Stimulated activated CD4-positive, alpha-beta T cell treated with anti-CD3 and anti-CD28 coated beads, TNF-alpha, amount 100 ng/mL, for 24 hours (primary cell): ENCODE measurements at places on chromosomes 2 and 18.
A peak's percentile ranks its signal among the peaks of the same experiment; 100 is the strongest.

DNA sequence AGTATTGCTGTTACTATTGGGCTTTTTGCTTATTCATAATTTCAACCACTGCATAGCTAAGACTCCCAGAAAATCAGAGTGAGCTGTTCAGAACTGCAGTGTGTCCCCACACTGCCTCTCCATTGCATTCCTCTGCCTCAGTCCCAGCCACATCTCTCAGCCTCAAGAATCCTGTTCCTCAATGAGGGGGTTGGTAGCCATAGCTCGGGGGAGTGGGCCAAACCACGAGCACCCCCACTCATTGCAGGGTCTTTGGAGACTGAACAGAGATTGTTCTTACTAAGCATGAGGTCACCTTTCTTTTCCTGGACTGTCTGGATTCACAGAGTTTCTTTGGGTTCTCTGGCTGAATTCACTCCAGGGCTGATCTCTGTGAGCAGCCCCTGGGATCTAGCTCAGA lies 161.1 kb downstream of the GFPT1 start:
- no peak for DNase-seq

DNA sequence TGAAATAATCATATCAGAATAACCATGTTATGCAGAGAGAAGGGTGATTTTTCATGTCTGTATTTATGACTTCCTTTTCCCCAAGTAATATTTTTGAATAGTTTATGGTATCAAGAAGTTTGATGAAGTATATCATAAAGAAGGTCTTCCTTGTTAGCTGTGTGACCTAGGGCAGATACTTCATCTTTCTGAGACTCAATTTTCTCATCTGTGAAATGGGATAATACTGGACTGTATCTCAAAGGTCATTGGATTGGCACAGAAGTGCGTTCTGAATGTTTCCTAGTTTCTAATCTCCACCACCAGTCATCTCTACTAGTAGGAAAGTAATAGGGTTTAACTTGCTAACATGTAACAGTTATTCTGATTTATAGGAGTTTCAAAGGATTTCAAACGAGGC lies 52.6 kb downstream of the DGKD start:
- no peak for DNase-seq

GRCh38 chr2:144430722-144431391 lies 89.1 kb downstream of the ZEB2 start:
- DNase-seq, result no peak

GRCh38 chr18:62715759-62716615 lies 646 bp downstream of the PHLPP1 start:
- peak; percentile 45 for DNase-seq

DNA sequence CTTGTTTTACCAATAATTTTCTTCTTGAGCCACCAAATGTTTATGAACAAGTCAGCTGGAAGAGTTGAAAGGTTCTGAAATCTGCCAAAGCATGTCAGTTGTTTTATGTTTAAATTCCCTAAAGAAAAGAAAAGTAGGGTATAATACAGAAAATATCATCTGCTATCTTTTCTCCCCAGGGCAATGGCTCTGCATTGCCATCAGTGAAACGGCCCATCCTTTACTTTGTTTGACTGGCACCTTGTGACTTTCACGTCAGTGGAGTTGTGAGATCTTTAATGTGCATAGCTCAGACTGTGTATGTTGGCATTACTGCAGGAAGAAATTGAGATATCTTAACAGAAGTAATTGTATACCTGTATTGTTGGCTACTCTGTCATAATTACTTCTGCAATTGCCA lies 239.9 kb downstream of the THSD7B start:
- no peak for DNase-seq

- DNase-seq, result no peak
Observed at GRCh38 chr2:153004627-153005026, 286.2 kb downstream of the ARL6IP6 start.

GRCh38 chr2:119760237-119760955 lies 674 bp downstream of the PTPN4 start:
- DNase-seq, result peak; percentile 6

DNA sequence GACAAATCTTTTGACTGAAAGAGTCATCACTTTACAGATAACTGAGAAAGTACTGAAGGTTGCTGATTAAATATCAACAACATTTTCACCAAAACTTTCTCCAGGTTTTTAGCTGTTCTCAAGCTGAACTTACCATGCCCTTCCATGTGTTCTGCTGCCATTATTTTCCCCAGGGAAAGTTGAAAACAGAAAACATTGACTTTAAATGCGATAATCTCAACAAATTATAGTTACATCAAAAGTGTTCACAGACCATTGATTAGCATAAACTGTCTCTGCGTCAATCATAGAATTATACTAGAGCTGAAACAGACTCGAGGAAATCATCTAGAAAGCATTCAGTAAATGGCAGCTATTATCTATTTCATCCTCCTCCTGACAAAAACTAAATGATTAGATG lies 51.4 kb downstream of the TRAPPC8 start:
- DNase-seq, result no peak

GRCh38 chr2:9398881-9399780 lies 24.2 kb downstream of the ITGB1BP1 start:
- DNase-seq, result no peak

- no peak for DNase-seq
Observed at GRCh38 chr2:216775043-216775453, 79.7 kb upstream of the IGFBP5 start.

- DNase-seq, result no peak
Observed at GRCh38 chr2:127175041-127175721, 44.9 kb downstream of the CYP27C1 start.

DNA sequence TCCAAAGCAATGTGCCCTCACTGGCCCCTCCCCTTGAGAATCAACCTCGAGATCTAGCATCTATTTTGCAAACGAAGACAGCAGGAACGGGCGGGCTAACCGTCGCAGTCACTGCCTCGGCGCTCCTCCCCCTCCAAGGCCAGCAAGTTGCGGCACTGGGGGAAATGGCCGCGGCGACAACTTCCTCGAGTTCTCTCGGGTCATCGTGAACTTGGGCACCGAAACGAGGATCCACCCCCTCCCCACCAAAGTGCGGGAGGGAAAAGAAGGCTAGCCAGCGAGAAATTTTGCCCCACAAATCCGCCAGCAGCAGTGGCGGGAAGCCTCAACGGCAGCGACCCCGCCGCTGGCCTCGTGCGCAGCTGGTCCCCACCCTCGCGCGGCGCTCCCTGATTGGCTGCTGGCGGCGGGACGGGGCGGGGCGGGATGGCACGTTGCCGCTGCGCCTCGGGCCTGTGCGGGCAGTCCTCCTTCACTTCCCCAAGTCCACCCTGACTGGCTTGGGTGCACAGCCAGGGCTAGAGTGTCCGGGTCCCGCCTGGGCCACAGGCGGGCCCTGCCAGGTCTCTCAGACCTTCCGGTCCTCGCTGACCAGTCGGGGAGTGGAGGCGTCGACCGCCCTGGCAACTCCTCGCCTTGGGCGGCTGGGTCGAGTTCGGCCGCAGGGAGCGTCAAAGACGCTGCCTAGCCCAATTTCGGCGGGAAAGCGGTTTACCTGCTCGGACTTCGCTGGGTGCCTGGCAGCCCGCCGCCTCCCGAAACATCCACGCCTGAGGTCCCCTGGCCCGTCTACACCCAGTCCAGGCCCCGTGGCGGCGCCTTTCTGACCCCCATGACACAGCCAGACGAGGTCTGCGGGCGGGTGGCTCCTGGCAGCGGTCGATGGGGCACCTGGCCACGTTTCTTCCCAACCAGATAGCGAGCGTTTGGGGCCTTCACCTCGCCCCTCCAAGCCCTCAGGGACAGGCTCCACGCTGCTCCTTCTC lies at the start of gene BOLL:
Gene BOLL (minus strand): TSS at position 364 of the 986 bp plus-strand sequence. CDS start 3,469 bp downstream, outside the sequence.
- DNase-seq, result no peak

DNA sequence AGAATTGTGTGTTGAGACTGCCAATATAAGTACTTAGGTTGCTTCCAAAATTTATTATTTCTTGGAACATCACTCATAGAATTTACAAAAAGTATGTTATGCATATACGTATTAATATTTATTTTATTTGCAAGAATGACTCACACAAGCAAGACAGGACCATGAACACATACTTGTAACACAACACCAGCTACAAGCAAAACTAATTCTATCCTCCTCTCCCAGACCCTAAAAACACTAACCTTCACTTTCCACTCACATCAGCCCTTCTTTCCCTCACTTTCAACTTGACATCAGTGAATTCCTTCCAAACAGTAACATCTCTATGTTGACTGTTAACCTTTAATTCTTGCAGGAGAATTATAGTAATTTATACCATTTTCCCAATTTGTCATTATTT lies 24.3 kb downstream of the OSBPL1A start:
- DNase-seq, result no peak

GRCh38 chr2:129056309-129056958 lies 737.8 kb upstream of the HS6ST1 start:
- no peak for DNase-seq

DNA sequence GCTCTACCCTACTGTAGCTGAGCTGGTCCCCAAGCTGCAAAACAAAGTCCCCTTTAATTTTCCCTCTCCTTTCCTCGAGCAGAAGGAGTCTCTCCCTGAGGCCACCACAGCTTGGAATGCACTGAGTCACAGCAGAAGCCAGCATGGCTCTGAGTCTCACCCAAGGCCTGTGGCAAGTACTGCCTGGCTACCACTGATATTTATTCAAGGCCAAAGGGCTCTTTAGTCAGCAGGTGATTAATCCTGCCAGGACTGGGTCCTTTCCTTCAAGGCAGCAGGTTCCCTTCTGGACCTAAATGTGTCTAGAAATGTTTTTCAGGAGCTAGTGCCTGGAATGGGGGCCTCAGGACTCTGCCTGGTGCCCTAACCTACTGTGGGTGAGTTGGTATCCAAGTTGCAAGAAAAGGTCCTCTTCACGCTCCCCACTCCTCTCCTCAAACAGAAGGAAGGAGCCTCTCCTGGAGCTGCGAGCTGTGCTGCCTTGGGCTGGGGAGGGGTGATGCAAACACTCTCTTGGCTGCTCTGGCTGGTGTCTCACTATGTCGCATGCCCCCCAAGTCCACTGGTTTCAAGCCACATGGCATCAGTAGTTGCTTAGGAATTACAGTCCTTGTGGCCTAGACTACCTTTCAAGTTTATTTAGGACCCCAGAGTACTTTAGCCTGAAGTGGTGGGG lies 53.4 kb downstream of the CD28 start:
- no peak for DNase-seq

GRCh38 chr2:18540872-18541271 lies 19.6 kb downstream of the RDH14 start:
- no peak for DNase-seq

GRCh38 chr2:37819186-37819585 lies 105.9 kb upstream of the RMDN2 start:
- no peak for DNase-seq

GRCh38 chr2:75456111-75456510 lies 104.6 kb downstream of the EVA1A start:
- no peak for DNase-seq

GRCh38 chr2:88897715-88898114 lies 206.2 kb downstream of the RPIA start:
- no peak for DNase-seq

- DNase-seq, result no peak
Observed at GRCh38 chr2:26590508-26590907, 50.7 kb downstream of the CIB4 start.

DNA sequence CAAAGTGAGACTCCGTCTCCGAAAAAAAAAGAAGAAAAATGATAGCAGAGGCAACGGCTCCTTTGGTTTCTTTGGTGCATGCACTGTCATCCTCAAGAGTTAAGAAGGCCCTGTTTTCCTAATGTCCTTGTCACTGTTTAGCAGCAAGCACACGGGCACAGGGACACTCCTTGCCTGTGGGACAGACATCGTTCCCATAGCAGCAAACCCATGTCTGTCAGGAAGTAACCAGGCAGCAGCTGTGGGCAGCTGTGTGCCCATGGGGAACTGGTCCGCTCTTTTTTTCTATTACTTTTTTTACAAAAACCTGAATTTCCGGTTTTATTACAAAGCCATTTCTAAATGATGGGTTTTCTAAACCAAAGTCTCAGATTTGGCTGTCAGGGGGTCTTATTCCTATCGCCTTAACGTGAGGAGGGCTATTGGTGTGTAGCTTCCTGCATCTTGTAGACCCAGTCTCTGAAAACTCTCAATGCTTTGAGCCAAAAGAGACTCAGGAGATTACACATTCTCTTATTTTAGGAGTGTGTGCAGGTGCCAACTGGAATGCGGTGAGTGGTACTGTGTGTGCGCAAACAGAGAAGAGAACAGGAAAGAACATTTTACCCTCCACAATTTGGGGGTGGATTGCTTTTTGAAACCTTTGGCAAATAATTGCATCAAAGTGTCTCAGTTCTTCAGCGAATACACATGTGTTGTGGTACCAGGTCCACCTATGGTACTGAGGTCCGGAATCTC lies 109.6 kb downstream of the COLEC12 start:
- no peak for DNase-seq

GRCh38 chr2:38178556-38179419 lies 102.8 kb upstream of the CYP1B1 start:
- no peak for DNase-seq

DNA sequence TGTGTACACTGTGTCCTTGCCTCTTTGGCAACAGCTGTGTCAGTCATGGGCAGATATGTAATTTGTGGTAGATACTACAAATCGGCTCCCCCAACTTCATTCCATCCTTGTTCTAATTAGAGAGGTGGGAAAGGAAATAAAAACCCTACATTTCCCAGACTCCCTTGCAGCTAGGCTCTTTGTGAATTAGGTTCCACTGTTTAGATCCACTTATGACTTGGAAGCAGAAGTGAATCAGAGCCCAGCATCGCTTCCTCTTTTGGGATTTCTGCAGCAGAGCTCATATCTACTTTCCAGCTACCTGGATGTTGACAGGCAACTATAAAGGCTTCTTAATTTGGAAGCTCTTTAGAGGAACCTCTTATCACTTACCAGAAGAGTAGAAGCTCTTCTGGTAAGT lies 34.1 kb upstream of the NARS1 start:
- DNase-seq, result no peak

DNA sequence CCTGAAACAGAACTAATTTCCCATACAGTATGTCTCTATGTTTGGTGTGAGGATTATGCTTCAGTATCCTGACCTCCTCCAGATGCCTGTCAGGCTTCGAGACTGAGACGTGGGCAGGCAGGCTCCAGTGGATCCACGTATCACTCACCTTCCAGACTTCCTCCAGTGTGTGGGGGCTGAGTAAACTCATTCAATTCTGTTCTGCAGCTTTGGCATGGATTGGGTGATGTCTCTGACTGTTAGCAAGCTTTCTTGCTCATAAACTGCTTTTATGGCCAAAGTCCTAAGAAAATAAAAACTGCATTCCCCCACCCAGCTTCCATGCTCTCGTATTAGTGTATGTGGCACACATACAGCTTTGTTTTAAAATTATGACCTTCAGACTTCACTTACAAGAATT lies 53.6 kb downstream of the CCDC93 start:
- no peak for DNase-seq

GRCh38 chr2:165697748-165698443 lies 96.2 kb downstream of the GALNT3 start:
- DNase-seq, result no peak

- no peak for DNase-seq
Observed at GRCh38 chr2:54047091-54047490, 68.3 kb upstream of the ACYP2 start.

- DNase-seq, result no peak
Observed at GRCh38 chr2:60602388-60602787, 48.9 kb upstream of the BCL11A start.

DNA sequence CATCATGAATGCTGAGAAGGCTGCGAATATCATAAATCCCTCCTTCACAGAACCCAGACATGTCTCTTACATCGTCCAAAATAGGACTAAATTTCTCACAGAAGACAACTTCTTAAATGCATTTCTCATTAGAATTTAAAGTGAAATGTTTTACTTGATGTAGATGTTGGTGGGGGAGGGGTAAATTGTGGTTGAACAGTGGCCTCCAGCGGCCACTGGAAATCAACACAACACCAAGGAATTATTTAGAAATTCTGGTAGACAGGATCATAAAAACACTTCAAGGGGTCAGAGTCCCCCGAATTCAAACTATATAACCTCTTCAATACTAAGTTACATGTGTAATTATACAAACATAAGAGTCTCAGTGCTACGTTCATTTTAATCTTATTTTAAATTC lies 135.9 kb downstream of the ABCA12 start:
- no peak for DNase-seq
